ENCODE measurements at places on chromosomes 6 and 20.

DNA sequence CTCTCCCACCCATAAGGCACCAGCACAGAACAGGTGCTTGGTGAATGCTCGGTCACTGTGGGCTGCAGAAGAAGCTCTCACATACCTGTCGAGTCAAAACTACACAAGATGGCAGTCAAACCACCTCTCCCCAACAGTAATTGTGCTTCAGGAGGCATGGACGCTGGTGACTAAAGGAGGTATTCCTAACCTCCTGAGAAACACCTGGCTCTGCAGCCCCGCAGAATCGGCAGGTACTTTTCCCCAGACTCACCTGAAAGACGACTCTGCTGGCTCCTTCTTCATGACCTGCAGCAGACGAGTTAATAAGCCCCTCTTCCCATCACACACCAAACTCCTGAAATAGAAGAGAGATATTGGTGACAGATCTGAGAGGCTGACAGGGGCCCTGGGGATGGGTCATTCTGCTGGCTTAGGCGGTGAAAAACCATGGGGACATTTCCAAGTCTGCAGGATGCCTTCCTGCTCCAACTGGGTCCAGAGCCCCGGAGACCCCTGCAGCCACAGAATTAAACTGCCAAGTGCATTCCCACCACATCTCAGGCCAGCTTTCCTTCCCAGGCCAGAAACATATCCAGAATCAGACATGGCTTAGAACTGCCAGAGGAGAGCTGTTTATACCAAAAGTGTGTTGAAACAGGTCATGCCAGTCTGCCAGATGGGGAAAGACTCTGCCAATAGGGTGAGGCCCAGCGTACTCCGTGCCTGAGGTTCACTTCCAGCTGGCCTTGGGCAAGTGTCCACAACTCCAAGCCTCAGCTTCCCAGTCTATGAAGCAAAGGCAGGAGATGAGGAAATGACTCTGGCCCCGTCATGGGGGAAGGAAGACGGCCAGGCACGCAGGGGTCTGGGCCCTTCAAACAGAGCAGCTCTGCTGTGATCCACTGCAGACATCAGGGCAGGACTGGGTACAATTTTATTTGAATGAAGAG is 53.0 kb downstream of the MYH7B start:
- no peak for DNase-seq

DNA sequence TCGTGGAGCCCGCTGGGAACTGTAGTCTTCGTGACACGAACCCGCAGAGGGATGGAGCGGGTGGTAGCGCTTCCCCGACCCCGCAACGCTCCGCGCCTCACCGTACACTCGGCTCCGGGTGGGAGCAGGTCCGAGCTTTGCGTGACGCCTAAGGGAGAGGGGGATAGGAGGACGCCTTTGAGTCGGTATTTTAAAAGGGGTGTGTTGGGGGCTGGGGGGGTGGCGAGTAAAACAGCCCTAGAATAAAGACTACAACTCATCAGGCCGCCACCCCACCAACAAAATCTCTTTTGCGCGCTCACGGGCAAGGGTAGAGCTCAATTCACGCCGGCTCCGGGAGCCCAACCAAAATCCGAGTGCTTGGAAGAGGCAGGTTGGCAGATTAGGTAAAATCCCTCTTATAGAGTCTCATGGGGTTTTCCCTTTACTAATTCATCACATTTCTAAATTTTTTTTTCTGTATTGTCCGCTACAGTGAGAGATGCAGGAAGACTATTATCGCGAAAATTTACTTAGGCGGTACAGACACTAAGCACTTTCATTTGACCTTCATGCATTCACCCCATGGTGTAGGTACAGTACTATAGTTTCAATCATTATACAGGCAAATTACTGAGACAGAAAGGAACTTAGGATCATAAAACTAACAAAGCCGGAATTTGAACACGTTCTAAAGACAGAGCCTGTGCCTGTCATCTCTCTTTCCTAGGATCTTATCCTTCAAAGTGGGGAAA is 706 bp upstream of the SNX14 start:
- no peak for DNase-seq

GRCh38 chr6:12090714-12091113 is 78.6 kb downstream of the HIVEP1 start:
- DNase-seq, result no peak

- DNase-seq, result no peak
Observed at GRCh38 chr20:8909596-8909995, 159.3 kb upstream of the PLCB4 start.

DNA sequence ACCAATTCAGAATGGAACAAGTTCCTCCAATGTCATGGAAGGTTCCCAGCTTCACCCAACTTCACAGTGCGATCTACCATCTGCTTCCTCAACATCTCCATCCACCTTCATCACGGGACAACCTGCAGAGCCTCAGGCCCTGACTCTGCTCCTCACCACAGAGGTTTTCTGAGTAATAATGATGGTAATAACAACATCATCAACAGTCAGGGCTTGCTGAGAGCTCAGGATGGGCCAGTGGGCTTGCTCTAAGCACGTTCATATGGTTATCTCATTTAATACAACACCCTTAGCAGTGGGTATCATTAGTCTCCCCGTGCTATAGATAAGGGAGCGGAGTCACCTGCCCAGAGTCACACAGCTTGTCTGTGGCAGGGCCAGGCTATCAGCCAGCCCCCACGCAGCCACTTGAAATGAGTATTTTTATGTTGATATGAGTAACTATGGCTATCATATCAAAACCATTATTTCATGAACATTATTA is 38.6 kb downstream of the PREX1 start:
- no peak for DNase-seq

DNA sequence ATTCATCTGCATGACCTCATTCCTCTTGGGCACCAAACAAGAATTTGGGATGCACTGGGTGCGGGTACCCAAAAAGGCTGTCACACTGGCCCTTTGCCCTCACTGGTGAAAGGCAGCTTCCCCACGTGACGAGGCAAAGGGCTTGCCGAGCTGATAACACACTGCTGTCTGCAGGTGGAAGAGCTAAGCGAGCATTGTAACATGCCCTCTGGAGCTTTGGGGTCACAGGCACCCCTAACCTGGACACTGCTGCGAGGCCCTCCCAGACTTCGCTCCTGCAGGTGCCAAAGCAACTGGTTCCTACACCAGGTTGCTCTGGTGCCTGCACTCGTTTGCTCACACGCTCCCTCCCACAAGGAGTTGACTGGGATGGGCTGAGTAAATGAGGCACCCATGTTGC is 1595.7 kb downstream of the HACE1 start:
- DNase-seq, result no peak

DNA sequence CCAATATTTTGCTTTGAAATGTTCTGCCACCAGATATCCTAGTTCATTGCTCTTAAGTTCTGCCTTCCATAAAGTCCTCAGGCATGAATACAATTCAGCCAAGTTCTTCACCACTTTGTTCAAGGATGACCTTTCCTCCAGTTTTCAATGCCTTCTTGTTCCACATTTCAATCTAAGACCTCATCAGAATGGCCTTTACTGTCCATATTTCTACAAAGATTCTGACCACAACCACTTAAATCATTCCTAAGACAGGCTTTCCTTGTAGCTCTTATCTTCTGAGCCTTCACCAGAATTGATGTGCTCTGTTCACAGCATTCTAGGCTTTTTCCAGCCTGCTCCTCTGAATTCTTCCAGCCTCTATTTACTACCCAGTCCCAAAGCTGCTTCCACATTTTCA is 319.0 kb downstream of the HACE1 start:
- no peak for DNase-seq

GRCh38 chr6:135328136-135328535 is 147.0 kb downstream of the MYB start:
- DNase-seq, result no peak

GRCh38 chr6:157996918-157997702 is 15.4 kb downstream of the SYNJ2 start:
- no peak for DNase-seq

- no peak for DNase-seq
Observed at GRCh38 chr6:3407840-3408239, 49.0 kb downstream of the SLC22A23 start.

GRCh38 chr20:24949756-24950127 is 673 bp downstream of the CST7 start:
- DNase-seq, result no peak

DNA sequence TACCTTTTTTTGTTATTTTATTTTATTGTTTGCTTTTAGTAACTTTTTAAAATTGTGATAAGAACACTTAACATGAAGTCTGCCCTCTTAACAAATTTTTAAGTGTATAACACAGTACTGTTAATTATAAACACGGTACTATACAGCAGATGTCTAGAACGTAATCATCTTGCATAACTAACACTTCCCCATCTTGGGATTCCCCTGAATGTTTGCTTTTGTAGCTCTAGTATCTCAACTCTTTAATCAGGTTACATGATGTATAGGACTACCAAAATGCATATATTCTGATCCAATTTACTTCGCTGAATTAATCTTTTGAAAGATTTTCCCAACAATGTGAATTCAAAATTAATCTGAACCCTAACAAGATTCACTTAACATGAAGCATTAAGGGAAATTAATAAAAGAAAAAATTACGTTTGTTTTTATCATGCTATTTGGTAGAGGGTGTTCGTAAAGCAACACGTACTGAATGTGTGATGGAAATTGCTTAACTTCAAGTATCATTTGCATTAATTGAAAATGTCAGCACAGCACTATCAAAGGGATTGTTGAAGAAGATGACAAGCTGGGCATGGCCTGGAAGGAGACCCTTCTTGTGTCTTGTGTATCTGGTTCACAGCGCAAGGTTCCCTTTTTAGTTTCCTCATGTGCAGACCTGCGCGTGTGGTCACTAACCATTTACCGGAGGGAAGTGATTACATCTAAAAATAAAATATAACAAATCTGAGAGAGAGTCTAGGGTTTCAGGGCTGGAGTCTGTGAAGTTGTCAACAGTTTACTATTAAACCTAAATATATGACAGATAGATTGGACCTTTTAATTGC is 15.2 kb downstream of the COL19A1 start:
- DNase-seq, result no peak

DNA sequence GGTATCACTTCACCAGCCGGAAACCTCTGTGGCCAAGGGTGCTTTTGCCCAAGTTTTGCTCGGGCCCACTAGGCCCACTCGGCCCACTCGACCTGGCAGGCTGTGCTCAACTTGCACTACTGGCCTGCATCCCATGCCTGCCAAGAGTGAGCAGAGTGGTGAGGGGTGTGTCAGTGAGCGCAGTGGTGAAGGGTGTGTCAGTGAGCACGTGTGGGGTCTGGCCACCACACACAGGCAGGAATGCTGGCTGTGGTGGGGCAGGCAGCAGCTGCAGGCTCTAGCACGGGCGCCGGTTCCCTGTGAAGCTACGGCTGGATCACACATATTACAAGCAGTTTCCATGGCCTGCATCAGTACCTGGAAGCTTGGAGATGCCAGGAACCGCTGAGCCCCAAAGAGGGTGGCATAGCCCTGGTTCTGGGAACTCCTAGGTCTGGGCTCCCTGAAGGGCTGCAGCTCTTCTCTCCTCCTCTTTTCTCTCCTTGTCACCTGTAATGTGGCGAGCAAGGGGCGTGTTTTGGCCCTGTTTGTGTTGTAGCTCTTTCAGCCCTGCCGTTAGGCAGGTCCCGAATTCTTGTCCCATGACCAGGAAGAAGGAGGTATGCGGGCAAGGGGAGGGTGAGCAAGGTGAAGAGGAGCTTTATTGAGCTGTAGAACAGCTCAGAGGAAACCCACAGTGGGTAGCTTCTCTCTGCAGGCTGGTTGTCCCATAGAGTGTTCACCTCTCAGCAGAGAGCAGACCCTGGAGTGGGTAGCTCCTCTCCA is 51.0 kb upstream of the CLDN20 start:
- no peak for DNase-seq

DNA sequence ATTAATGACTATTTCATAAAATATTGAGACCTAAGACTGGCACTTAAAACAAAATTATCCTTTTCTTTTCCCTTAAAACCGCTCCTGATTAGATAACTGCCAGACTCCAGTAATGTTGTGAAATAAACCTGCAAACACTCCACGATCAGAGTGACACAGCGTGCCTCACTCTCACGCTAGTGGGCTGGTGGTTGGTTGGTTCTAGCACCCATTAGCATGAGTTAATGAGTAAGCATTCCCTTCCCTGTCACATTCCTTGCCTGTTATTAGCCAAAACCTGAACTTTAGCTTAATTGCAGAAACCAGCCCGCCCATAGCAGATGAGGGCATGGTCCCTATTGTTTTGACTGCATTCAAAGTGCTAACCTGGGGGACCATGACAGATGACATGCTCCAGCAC is 193.4 kb downstream of the CD83 start:
- no peak for DNase-seq

DNA sequence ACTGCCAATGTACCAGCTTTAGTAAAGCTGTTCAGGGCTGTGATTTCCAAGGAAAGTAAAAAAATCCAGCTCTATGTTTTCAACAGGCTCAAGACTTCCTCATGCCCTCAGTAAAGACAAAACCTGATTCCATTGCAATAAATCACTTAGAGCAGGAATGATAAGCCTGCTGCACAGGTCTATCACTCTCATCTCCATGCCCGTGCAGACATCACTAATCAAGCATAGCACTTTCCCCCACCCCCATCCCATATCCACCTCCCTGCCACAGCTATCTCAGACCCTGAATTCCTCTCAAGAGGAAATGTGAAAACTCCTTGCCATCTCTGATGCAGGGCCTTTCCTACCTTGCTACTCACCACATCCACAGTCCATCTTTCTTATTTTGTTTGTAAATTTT is 554.9 kb downstream of the MAFB start:
- DNase-seq, result no peak

DNA sequence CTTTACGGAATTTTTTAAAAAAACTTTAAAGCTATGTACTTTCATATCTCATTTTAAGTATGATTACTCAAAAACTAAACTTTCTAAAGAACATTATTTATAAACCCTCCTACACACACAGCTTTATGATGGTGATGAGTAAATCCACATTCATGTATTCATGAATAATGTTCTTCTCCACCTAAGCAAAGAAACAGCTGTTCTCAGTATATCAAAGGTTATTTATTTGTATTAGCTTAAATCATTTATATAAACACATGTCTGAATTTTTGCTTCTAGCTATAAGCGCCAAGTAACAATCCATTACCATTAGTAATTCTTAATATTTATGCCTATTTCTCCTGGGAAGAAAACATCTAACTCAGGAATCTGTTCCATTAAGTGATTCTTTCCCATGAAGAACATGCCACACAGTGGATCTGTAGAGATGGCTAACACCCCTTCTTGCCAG is 63.3 kb downstream of the SMLR1 start:
- no peak for DNase-seq

DNA sequence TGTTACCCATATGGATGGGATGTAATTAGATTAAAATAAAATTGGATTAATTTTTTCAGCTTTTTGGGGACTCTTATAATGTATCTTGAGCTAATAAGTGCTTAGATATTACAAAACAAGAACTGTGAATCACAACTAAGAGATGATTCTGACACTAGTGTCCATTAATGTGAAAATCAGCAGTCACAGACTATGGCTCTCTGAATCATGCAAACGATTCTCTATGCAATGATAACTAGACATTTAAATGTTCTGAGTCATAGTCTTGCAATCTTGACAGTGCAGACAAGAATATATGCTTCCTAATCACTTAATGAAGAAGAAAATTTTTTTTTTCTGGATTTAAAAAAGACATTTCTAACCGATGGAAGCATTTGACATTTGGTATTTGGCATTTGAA is 82.2 kb upstream of the OPRM1 start:
- no peak for DNase-seq

- no peak for DNase-seq
Observed at GRCh38 chr6:91697010-91697695, 1110.3 kb upstream of the MAP3K7 start.

GRCh38 chr6:159376516-159377158 is 207.4 kb downstream of the FNDC1 start:
- DNase-seq, result no peak

- DNase-seq, result no peak
Observed at GRCh38 chr6:6943421-6943820, 164.3 kb upstream of the RREB1 start.

Measured in NCI-H510A (cell line).